H54 (cell line): ENCODE measurements at places on chromosomes 7 and 10.
A peak's percentile ranks its signal among the peaks of the same experiment; 100 is the strongest.

DNA sequence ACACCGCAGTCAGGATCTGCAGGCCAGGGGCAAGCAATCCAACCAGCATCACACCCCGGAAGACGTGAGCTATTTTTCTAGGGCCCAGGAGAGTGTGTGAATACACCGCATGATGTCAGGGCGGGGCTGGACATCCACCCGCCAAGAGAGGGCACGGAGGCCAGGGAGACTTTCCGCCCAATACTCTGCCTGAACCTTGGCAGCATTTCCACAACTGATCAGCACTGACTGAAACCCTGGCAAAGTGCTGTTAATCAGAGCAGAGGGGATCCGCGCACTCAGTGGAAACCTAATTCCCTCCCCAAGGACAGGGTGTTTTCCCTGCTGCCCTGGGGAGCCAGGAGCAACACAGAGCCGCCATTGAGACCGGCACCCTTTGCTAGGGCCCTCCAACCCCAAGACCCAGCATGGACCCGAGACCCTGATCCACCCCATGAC lies 8.2 kb downstream of the MAD1L1 start:
- DNase-seq, result no peak

DNA sequence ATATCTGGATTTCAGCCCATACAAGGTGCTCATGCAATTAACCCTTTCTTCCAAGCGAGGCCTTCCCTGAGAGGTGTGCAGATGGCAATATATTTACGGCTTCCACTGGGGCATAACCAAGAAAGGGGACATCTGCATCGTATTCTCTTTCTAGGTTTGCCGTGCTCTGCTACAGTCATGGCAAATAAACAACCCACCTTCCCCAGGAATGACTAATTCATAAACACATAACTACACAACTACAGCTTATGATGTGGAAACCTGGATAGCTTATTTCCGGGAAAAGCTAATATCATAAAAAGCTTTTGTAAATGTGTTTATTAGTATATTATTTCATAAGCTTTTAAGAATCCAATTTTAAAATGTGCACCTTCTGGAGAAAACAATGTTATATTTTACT lies 120.0 kb downstream of the CAMK1D start:
- no peak for DNase-seq

DNA sequence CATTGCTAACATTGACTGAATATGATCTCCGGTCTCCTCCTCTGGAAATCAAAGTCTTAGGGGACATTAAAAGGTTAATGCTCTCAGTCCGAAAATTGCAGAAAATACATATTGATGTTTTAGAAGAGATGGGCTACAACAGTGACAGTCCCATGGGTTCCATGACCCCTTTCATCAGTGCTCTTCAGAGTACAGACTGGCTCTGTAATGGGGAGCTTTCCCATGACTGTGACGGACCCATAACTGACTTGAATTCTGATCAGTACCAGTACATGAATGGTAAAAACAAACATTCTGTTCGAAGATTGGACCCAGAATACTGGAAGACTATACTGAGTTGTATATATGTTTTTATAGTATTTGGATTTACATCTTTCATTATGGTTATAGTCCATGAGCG lies 39.2 kb downstream of the SAMD8 start:
- DNase-seq, result no peak

DNA sequence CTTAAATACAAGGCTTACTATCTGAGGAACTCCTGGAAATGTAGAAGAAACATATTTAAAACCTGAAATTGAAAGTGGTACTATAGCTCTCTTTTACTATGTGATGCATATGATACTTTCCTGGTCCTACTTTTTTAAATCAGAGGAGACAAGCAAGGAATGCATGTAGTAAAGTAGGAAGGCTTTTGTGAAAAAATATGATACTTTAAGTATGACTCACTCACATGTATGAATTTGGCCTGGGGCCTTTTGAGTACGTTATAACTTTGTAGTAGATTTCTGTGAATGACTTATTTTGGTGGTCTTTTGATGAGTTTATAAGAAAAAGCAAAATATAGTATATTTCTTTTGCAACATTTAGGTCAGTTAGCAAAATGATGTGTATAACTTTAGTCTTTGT lies 53.8 kb downstream of the TAX1BP1 start:
- no peak for DNase-seq

GRCh38 chr10:80552151-80552646 lies 14.5 kb downstream of the SH2D4B start:
- no peak for DNase-seq

- no peak for DNase-seq
Measured at GRCh38 chr7:108268200-108268820, 138.1 kb upstream of the LAMB4 start.

DNA sequence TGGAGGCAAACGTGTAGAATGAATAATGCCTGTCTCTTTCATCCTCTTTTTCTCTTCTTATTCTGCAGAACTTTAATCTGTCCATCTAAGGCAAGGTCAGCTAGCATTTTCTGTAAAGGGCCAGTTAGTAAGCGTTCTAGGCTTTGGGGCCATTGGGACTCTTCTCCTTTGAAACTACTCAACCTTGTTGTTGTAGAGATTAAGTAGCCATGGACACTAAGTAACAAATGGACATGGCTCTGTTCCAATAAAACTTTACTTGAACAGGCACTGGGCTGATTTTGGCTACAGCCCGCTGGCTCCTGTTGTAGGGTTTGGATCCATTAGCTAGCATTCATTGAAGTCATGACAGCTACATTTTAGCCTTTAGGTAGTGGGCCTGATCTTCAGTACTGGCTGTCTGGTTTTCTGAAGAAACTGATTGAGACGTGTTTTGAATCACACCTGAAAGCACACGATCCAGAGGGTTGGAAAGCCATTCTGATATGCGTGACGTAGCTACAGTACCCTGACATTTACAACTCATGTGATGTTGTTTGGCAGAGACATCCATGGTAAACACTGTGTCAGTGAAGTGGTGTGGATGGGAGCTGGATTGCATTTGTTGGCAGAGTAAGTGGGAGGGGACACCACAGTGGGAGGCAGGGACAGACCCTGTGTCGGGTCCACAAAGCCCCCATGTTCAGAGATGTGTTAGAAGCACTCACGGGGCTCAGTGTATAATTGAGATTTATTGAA lies 92.5 kb downstream of the MTPN start:
- no peak for DNase-seq

GRCh38 chr10:102393411-102394078 lies 2.0 kb upstream of the NFKB2 start:
- DNase-seq, result no peak

GRCh38 chr10:133327651-133328357 lies 8.9 kb downstream of the CALY start:
- peak; percentile 62 for DNase-seq

DNA sequence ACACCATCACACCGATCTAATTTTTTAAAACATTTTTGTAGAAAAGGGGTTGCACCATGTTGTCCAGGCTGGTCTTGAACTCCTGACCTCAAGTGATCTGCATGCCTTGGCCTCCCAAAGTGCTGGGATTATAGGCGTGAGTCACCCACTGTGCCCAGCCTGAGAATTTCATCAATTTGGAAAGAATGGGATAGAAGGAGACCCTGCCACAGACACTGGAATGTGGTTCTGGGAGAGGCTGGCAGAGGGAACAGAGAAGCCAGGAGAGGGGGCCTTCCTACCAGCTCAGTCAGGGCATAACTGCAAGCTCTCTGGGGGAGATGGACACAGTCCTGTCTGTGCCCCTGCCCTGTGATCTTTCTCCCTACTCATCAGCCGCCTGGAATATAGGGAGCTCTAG lies 42.1 kb upstream of the MKRN1 start:
- DNase-seq, result no peak

GRCh38 chr10:10338339-10338738 lies 679.3 kb upstream of the CELF2 start:
- DNase-seq, result no peak

DNA sequence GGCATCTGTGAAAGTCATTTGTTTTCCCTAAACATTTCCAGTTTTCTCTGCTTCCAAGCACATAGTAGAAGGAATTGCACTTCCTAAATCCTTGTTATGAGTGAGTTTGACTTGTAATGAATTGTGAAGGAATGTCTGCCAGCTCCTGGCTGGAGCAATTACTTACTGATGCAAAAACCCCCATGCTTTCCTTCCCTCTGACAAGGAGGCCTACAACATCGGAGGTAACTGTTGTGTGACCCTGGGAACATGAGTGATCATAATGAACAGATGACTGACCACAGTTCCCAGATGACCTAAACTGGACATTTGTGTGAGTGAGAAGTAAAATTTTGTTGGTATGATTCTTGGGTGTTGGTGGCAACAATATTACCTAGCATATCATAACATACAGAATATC lies 21.4 kb upstream of the CPVL start:
- DNase-seq, result no peak

DNA sequence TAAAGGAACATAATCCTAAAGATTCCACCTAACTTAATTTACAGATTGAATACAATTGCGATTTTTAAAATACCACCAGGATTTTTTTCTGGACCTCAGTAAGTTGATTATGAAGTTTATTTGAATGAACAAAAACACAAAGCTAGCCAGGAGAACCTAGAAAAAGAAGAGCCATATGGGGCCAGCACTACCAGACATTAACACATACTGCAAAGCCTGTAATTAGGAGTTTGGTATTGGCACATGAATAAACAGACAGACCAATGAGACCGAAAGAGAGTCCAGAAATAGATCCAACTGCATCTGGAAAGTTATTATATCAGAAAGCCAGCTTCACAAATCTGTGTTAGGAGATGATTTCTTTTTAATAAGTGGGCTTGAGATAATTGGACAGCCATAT lies 105.5 kb upstream of the CHST15 start:
- DNase-seq, result no peak

GRCh38 chr10:89263091-89263490 lies 11.5 kb upstream of the LIPA start:
- no peak for DNase-seq

DNA sequence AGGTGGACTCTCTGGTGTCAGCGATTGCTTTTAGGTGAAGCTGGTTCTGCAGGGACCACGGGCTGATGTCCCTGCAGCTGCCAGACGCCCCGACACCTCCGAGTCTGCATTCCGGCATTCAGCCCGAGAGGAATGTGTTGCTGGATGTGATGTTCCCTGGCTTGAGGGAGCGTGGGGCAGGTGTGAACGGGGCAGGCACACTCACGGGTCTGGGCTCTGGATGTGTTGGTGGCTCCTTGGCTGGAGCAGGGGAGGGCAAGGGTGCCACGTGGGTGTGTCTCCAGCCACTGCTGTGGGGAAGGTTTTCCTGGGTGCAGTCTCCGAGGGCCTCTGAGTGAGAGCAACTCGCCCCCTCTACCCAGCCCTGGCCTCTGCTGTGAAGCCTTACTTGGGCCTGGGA lies 140.5 kb downstream of the CAMK1D start:
- no peak for DNase-seq

- DNase-seq, result no peak
Measured at GRCh38 chr7:97513326-97513725, 218.6 kb upstream of the TAC1 start.

DNA sequence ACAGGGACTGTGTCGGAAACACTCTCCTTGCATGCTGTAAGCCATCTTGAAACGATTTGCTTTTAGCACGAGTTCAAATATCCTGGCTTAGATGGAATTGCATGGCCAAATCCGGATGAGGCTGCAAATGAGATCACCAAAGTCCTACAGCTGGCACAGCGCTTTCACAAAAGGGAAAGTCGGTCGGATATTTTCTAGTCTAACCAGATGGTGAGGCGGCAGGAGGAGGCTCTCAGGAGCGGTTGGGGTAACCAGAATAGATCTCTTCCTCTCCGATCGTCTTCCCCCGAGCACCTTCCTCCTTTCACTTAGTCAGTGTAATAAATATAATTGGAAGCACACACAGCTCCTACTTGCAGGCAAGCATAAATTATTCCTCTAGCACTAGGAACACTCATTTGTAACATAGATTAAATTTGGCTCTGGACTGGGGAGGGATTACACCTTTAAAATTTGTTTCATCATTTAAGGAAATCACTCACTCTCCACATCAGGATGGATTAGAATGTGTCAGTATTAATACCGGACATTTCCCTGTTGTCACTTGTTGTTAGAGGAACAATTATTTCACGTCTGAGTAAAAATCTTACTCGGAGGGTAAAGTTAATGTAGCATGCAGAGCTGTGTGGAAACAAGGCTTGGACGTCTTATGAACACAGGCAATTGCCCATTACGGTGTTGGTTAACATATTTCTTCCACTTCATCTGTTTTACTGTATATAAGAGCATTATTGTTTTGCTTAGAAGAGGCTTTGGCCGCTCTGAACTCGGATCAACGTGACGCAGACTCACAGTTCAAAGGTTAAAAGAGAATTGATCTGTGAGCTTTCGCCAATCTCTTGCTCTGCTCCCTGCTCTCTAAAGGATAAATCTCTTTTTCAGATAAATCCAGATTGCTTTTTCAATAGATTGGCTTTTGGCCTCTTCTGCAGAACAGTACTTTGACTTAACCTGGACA lies 857.9 kb downstream of the TYW1 start:
- no peak for DNase-seq

GRCh38 chr7:44307905-44308595 lies 17.3 kb downstream of the CAMK2B start:
- DNase-seq, result no peak

DNA sequence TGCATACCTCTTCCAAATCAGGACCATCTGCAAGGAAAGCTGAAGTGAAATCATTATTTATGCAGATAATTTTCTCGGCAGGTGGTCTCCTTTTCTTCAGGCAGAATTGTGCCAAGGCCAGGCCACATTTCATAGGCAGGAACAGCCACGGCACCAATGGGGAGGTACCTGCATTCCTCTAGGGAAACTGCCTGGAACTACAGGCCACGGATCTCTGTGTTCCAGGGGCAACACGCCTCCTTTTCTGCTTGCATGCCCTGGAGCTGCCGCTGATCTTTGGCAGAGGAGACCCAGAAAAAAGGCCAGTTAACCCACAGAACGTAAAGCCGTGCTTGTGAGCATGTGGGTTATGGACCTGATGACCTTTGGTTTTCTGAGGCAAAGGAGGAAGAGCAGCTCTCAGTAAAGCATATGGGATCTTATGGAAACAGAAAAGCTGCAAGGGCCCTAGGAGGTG lies 111.2 kb upstream of the KIAA1217 start:
- DNase-seq, result no peak

- no peak for DNase-seq
Measured at GRCh38 chr10:19966751-19967150, 150.5 kb downstream of the PLXDC2 start.

GRCh38 chr7:44292876-44293560 lies 32.4 kb downstream of the CAMK2B start:
- DNase-seq, result no peak

- no peak for DNase-seq
Measured at GRCh38 chr10:14736600-14737081, 38.1 kb downstream of the FAM107B start.

DNA sequence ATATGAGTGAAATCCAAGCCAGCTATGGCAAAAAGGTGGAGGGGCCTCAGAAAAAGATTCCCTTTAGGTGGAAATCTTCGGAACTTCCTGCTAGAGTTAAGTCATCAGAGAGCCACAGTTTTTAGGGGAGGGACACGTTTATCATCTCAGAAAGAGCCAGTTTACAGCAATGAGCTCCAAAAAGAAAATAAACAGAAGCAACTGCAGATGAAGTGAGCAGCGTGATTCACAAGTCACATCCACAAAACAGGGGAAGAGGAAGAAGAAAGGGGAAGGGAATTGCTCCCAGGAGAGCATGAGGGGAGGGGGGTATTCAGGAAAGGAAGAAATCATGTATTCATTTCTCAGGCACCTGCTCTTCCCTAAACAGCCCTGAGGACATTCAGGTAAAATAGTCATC lies 156.2 kb upstream of the FOXK1 start:
- DNase-seq, result no peak
